Activated B cell treated with CpG ODN at 0.5 μM for 24 hours (primary cell): ENCODE measurements at places on chromosomes 3 and 15.

- DNase-seq, result no peak
Measured at GRCh38 chr3:53196575-53197407, 35.8 kb downstream of the PRKCD start.

GRCh38 chr3:141285570-141285969 is 53.9 kb downstream of the PXYLP1 start:
- no peak for DNase-seq

GRCh38 chr15:67805008-67805665 is 20.2 kb upstream of the SKOR1 start:
- DNase-seq, result no peak

GRCh38 chr3:13535905-13536304 is 13.0 kb upstream of the FBLN2 start:
- no peak for DNase-seq

DNA sequence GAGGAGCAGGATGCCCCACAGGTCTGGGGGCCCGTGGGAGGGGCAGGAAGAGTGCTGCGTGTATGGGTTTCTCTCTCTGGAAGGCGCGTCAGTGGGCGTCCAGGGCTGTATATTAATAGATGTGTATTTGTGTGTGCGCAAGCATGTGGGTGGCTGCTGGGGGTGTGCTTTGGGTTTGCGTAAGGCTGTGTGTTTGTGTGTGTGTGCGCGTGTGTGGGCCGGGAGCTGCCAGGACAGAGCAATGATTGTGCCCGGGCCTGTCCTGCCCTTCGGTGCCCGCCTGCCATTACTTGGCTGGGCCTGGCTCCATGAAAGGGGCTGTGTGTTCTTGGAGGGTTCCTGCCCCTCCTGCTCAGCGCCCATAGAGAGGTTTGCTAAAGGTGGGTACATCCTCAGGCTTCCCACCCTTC is 16.3 kb downstream of the CSPG4 start:
- DNase-seq, result no peak

DNA sequence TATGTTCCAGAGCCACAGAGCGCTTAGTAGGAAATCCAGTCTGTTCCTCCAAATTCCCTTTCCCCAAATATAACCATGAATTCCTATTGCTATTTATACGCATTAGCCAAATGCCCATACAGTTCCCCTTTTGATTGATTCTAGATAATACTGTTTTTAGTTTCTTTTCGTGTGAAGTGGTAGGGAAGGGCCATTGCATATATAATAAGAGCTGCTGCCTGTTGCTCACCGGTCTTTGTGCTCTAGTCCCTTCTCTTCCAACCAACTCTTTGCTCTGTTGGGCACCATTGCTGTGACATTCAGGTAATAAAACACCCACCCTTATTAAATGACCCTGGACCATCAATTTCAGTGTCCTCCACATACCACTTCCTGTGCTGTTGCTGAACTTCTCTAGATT is 379.9 kb upstream of the KCNMB2 start:
- DNase-seq, result no peak

DNA sequence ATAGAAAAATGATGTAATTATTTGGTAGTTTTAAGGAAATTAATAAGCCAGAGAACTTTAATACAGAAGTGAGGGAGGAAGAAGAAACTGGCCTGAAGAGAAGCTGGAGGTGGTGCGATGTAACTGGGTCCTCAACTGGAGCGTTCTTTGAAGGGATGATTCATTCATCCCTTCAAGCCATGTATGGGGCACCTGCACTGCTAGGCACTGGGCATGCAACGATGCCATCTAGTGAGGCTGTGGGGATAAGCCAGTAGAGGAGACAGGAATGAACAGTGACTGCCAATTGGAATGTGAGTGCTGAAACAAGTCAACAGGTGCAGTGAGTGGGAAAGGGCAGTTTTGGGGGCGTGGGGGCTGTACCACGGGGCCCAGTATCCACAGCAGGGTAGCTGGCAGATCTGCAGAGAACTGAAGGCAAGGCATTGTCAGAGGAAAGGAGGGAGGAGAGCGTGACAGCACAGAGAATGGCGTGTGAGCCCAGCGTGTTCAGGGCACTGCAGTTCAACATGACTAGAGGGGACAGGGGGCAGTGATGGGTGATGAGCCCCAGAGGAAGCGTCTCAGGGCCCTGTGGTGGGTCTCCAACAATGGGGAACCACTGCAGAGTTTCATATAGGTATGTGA is 3.8 kb upstream of the KIF23 start:
- DNase-seq, result no peak

DNA sequence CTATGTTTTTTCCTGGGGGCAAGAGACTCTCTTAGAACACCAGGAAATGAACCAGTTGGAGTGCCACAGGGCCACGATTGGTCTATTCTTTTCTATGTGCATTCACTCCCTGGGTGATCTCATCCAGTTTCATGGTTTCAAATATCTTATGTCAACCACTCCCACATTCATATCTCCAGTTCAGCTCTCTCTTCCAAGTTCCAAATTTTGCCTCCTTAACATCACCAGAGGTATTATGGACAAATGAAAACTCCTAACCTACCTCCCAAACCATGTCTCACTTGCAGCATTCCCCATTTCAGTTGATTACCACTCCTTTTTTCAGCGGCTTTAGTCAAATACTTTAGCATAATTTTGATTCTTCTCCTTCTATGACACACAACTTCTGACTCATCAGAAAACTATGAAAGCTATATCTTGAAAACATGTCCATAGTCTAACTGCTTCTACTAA is 203.1 kb upstream of the SEMA6D start:
- DNase-seq, result no peak

- no peak for DNase-seq
Measured at GRCh38 chr15:67296188-67296587, 41.6 kb downstream of the IQCH start.

DNA sequence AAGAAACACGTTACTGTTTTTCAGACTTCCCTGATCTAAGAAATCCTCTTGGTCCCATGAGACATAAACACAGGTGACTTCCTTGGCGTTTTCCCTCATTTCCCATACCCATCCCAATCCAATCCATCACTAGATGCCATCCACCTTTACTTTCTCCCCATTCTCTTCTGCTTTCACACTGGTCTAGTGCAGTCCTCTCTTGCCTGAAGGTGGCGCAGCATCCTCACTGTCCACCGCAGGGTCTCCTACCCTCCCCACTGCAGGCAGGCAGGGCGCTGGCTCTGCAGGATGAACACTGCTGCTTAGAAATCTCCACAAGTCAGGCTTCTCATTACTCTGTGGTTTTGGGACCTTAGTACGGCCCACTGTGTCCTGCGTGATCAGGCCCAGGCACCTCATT is 58.2 kb downstream of the RAB7A start:
- DNase-seq, result no peak

- no peak for DNase-seq
Measured at GRCh38 chr3:190345878-190346277, 23.6 kb upstream of the CLDN1 start.

DNA sequence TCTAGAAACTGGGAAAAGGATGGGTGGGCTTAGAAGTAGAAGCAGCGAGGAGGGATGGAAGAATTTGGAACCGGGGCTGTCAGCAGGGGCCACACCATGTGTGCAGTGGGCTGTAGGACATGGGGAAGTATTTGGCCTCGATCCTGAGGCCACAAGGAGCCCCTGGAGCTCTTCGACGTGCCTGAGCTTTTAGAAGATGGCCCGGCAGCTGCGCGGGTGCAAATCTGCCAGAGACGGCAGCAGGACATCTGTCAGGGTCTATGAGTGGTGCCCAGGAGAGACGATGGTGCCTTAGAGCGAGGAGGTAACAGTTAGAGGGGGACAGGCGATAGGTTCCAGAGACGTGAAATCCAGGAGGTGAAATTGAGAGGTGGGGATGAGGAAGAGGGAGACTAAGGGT is 321.1 kb downstream of the UACA start:
- no peak for DNase-seq

DNA sequence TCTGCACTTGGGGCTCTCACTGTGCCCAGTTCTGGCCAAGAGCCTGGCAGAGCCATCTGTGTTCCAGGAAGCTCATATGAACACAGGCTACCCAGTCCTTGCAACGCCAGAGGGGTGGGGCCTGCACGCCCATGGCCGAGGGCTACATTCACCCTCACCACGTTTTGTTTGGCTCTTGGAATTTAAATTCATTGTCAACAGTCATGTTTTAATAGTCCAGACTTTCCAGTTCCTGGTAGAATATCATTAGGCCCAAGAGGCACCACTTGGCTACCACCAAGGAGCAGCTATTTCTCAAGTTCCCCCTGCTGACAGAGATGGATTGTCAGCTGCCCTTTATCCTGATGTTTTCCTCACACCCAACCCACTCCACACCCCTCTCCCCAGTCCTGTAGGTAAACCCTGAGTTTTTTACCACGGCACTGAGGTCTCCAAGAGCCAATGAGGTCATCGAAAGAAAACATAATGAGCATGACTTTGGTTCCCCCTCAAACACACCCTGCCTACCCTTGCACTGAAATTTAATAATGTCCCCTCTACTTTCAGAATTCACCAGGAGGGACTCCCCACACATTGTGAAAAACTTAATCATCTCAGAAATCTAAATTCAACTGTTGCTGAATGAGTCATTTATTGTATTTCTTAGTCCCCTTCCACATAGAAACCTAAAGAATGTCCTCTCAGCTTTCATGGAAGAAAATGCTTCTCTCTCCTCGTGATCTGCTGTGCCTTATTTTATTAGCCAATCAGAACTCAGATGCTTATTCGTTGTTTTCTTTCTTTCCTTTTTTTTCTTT is 125.1 kb downstream of the SHQ1 start:
- no peak for DNase-seq
